Midbrain (tissue), 1 donor: ENCODE measurements at places on chromosomes 2 and 18.

GRCh38 chr2:207991944-207992343 is 33.4 kb downstream of the PLEKHM3 start:
- DNase-seq, result no peak

- DNase-seq, result no peak
These were observed 4.8 kb downstream of the PDK1 start for GRCh38 chr2:172560721-172561120.

- DNase-seq, result peak; percentile 87
These were observed at the start of gene MTERF4 for GRCh38 chr2:241102239-241102803. Gene MTERF4 (minus strand): TSS chr2:241102287. CDS start chr2:241102273, 14 bp downstream.

- no peak for DNase-seq
These were observed 132.4 kb downstream of the SLC4A3 start for GRCh38 chr2:219759801-219760200.

- DNase-seq, result no peak
These were observed 84.2 kb downstream of the PLB1 start for GRCh38 chr2:28580078-28580477.

DNA sequence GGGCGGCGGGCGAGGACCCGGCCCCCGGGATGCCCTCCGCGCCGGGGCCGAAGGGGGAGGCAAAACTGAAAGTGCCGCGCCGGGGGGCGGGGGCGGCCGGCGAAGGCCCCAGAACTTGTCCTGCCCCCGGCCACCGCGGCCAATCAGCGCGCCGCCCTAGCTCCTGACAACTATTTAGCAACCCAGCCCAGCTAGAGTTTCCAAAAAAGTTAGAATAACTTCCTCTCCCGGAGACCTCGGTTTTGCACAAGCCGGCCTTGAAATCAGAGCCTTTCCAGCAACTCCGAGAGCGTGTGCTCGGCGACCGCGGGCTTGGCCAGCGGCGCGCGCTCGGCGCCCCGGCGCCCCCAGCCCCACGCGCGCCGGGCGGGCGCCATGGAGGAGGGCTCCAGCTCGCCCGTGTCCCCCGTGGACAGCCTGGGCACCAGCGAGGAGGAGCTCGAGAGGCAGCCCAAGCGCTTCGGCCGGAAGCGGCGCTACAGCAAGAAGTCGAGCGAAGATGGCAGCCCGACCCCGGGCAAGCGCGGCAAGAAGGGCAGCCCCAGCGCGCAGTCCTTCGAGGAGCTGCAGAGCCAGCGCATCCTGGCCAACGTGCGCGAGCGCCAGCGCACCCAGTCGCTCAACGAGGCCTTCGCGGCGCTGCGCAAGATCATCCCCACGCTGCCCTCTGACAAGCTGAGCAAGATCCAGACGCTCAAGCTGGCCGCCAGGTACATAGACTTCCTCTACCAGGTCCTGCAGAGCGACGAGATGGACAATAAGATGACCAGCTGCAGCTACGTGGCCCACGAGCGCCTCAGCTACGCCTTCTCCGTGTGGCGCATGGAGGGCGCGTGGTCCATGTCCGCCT is at the start of gene TWIST2:
TSS of gene TWIST2 (plus strand) at position 245 of the 850 bp plus-strand sequence. CDS start at position 376, 131 bp downstream.
- DNase-seq, result peak; percentile 9

DNA sequence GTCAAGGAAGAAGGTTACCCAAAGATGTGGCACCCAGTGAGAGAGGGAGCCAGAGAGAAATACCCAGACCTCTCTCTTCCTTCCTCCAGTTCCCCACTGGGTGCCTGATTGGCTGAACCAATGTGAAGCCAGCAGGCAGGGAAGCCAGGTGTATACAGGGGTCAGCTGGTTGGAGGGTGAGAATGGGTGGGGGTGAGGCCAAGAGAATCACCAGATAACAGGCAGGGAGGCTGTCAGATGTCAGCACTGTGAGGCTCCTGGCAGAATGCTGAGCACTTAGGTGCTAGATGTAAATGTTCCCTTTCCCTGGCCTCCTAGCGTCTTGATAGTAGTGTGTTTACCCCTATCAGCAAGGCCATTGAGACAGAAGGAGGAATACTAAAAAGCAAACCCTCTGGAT is 104.0 kb upstream of the MGAT5 start:
- no peak for DNase-seq

DNA sequence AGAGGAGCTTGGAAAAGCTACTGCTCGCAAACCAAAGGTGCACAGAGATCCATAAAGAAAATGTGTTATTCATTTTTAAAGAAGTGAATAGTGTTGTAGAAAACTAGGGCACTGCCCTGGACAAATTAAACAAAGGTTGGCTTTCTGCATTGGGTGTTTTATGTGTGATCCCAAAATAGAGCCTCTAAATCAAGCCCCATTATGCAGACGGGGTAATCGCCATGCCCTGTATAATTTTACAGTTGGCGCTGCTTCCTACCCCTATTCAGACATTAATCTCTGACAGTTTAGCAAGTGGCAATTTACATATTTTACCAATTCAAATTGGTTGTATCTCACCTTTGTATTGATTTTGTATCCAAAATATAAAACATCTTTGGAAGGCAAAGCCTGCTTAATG is 109.1 kb downstream of the PID1 start:
- DNase-seq, result no peak

DNA sequence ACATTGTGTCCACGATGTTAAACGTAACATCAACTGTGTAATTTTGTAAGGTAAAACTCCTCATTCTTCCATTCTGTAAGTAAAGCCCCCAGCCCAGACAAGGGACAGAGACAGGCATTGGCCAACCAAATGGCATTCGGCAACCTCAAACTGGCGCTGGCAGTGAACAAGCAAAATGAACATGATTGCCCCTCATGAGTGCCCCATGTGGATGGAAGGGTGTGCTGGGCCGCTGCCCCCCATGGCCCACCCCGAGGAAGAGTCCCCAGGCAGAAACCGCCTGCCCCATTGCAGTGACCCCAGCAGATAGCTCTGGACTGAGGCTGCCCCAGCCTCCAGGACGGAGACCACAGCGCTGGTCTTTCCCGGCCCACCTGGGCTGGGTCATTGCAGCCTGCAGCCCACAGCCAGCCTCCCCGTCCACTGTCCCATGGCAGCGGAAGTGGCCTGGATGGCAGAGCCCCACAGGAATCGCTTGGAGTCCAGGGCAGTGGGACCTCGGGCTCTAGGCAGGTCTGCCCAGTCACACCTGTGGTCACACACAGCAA is 220.2 kb downstream of the HDAC4 start:
- DNase-seq, result no peak

- no peak for DNase-seq
These were observed 62.5 kb downstream of the LHCGR start for GRCh38 chr2:48693066-48693465.

- no peak for DNase-seq
These were observed 80.9 kb downstream of the SMC6 start for GRCh38 chr2:17672583-17673317.

DNA sequence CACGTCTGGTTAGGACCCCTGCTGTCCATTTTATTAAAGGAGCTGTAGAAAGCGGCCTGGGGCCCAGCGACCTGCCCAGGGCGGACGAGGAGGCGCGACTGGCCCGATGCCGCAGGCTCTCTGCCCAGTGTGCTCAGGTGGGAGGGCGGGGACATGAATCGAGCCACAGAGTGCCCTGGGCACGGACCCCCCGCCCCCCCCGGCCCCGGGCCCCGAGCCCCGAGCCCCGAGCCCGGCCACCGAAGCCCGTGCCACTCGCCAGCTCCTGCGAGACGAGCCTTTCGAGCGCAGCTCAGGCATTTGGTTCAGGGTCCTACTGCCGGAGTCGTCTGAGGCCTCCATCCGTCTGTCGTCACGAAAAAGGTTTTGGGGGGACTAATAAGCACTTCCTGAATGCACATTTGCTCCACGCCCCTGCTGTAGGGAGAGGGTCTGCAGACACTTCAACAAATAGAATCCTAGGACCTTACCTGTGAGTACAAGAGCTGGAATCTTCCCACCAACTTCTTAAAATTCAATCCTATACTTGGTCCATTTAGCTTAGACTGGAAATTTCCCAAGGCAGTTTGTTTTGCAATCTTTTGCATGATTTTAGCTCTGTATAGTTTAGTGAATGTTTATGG is 602 bp upstream of the ADAM17 start:
- DNase-seq, result peak; percentile 56

DNA sequence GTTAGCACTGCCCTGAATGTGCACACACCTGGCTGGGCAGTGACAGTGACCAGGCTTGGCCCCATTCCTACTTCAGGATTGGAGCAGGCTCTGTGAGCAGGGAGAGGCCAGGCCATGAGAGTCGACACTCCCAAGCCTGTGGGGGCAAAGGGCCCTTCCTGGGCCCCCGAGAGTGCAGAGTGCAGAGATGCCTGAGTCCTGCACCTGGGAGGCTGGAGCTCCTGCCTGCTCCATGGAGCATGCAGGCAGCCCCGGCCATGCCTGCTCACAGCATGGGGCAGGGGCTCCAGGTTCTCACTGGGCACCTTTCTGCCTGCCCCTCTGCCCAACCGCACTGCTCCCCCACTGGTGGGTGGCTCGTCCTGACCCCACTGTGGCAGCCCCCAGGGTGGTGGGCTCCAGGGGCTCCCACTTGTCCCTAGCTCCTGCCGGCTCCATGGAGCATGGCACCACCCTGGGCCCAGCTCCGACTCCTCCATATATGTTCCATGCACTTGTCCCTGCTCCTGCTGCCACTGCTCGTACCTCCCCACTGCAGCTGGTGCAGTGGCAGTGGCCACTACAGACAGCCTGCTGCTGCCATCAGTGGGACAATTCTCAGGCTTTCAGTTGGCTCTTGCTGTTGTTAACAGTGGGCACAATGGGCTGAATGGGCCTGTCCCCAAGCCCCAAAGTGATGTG is 282.0 kb downstream of the RPRM start:
- no peak for DNase-seq

GRCh38 chr2:101778102-101778501 is 80.6 kb downstream of the MAP4K4 start:
- no peak for DNase-seq

DNA sequence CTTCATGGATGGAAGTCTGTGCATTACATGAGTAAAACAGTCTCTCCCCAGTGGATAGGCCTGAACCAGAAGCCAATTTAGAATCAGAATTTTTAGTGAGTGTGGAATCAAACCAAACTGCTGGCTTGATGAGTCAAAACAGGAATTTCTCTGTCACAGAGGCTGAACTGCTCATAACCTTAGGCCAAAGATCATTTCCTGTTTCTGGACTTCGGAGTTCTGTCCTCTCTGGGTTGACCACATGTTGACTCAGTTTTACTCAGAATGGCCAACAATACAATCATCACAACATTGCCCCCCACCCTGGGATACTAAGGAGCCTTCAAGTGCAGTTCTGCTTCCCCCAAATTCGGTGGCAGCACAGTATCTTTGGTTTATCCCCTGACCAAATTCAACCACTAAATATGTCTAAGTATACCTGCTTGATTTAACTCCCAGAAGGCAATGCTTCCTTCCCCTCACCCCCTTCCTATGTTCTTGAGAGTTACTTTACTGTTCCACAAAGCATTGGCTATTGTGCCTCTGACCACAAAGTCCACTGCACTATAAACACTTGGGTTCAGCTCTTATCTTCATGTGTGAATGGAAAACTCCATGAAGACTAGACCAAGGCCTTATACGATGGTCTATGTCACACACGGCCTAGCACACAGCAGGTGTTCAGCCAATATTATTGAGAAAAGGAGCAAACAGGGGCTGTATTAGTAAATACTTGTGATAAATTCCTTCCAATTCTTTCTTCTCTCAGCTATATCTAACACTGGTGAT is 67.8 kb downstream of the NXPH2 start:
- DNase-seq, result no peak

GRCh38 chr2:36190097-36190496 is 165.5 kb upstream of the CRIM1 start:
- DNase-seq, result no peak

DNA sequence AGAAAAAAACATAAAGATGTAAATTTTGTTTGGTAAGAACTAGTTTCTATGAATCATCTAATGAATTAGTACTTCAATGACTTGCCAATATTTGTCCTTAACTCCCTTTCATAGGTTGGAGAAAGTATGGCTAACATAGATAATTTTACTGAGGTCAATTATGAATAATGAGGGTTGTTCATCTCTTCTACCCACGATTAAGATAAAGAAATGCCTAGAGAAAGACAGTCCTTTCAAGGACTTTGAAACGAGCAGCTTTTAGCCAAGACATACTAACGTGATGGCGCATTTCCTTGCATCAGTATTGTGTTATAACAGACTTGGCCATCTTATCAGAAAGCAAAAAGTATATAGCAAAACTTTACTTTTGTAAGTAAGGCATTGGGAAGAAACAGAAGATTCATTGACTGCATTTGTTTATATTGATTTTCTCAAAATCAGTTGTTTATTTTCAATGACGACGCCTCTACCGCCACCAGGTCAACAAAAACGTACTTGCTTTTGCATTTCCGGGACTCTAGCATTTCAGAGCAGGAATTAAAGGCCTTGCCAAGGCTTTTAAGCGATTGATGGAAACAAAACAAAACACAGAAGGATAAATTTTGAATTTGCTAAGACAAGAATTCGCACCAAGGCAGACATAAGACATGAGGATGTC is 961 bp downstream of the RBM43 start:
- peak; percentile 25 for DNase-seq

- no peak for DNase-seq
These were observed 67.5 kb downstream of the PDE1A start for GRCh38 chr2:182359027-182359989.

DNA sequence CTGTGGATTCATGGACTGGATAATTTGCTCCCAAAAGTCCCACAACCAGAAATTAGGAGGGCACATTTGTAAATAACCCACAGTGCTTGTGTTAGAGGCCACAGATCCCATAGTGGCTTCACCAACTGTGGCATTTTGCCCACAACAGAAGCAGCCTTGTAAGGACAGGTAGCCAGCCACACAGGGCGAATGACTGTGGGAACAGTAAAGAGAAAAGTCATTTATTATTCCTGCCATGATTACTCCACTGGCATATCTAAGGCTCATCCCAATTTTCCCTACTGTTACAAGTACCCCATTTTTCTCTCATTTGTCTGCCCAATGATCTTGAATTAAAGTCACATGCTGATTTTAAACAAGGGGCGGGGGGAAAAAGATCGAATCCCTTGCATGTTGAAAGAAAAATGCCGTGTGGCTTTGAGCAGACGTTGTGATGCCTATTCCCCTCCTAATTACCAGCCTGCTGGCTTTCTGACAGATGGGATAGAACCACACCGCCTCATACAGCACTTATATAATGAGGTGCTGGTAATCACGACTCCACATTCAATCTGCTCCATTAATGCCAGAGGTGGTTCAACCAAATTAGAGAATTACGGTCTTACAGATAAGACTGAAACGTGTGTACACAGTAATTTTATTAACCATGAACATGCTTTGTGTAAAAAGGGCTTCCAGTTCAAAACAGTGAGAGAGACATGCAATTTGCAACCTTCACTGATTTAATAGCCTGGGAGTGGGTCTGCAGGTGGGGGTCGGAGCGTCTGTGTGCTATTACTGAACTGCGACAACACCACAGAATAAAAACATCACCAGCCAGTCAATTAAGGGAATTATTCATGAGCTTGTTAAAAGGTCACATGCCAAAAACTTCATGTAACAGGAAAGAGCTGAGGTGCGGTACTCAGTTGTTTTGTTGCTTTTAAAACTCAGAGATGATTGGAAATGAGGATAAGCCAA is 196.0 kb downstream of the TMEM163 start:
- no peak for DNase-seq

- no peak for DNase-seq
These were observed 99.5 kb upstream of the RNF152 start for GRCh38 chr18:61992285-61992684.

GRCh38 chr18:60111525-60111924 is 211.7 kb downstream of the PMAIP1 start:
- DNase-seq, result no peak
